Ecto neural progenitor cell (in vitro differentiated cells): ENCODE measurements at places on chromosomes 4 and X.

DNA sequence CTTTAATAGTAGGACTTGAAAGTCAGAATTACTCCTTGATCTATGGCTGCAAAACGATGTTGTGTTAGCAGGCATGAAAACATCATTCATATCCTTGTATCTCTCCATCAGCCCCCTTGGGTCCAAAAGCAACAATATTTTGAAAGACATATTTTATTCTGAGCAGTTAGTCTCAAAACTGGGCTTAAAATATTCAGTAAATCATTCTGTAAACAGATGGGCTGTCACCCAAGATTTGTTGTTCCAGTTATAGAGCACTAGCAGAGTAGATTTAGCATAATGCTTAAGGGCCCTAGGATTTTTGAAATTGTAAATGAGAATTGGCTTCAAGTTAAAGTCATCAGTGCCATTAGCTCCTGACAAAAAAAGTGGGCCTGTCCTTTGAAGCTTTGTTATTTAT lies 1565.6 kb downstream of the STIM2 start:
- no peak for DNase-seq

- no peak for DNase-seq
These were observed 18.4 kb upstream of the ZNF41 start for GRCh38 chrX:47501226-47502074.

DNA sequence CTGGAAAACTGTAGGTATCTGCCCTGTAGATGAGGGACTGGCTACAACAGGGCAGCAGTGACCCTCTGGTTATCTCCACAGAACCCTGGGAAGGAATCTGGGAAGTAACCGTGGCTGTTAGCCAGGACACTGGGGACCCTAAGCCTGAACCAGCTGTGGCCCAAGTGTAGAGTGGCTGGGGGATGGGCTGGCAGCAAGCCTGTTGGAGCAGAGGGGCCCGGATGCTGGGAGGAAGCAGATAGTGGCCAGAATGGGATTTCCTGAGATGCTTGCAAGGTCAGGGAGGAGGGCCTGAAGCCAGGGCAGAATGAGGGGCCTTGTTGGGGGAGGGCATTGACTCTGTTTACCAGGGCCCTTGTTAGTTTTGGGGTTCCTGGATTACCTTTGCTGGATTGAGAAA lies 161.0 kb upstream of the EOLA2 start:
- DNase-seq, result peak; percentile 14

GRCh38 chrX:84223261-84223660 lies 35.3 kb upstream of the RPS6KA6 start:
- no peak for DNase-seq

DNA sequence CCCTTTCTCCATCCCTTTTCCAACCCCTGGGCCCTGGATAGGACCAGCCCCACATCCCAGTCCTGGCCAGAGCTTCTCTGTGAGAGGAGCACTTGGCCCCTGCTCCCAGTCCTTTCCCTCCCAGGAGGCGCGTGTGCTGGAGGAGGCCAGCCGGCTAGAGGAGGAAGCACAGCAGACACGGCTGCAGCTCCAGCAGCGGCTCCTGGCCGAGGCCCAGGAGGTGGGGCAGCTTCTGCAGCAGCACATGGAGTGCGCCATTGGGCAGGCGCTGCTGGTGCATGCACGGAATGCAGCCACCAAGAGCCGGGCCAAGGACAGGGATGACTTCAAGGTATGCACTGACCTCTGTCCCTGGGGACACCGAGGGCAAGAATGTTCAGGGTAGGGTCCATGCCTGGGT lies 87.5 kb downstream of the EVC start:
- no peak for DNase-seq

DNA sequence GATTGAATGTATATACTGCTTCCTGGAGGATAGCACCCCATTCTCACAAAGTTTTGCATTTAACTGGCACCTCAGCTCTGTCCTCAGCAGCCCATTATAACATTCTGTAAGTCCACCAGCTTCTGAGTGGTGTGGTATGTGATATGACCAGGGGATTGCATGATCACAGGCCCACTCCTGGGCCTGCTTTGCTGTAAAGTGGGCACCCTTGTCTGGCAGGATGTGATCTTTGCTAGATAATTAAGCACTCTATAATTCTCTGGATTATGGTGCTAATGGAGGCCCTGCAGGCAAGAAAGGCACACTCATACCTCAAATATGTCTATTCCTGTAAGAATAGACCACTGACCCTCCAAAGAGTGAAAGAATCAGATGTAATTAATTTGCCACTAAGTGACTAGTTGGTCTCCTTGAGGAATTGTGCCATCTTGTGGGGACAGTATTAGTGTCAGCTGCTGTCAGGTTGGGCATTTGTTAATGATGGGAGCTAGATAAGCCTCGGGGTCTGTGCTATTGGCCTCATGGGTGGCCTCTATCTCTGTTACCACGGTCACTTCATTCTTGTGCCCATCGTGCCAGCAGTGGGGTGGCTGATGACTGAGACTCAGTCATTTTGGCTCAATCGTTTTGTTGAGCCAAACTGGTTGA lies 2.2 kb upstream of the CFI start:
- no peak for DNase-seq
